Endothelial cell of umbilical vein (primary cell): ENCODE measurements at places on chromosomes 6 and 20.

- no peak overlapping the region for H3K27ac ChIP-seq
- DNase-seq, result no peak
- no peaks in the 10 kb centered on the region for H3K36me3 ChIP-seq
- no peaks in the 10 kb centered on the region for H3K4me1 ChIP-seq
- no peak overlapping the region for H3K4me3 ChIP-seq
Measured at GRCh38 chr6:47919875-47920274, 138.0 kb downstream of the OPN5 start.

- H3K27me3 ChIP-seq, result no peaks in the 10 kb centered on the region
- peaks cover 29% of the 10 kb centered on the region for H3K4me1 ChIP-seq
- H3K4me3 ChIP-seq, result no peak overlapping the region
- no peak overlapping the region for H3K27ac ChIP-seq
Measured at GRCh38 chr6:158646023-158646910, 1.7 kb upstream of the DYNLT1 start.

DNA sequence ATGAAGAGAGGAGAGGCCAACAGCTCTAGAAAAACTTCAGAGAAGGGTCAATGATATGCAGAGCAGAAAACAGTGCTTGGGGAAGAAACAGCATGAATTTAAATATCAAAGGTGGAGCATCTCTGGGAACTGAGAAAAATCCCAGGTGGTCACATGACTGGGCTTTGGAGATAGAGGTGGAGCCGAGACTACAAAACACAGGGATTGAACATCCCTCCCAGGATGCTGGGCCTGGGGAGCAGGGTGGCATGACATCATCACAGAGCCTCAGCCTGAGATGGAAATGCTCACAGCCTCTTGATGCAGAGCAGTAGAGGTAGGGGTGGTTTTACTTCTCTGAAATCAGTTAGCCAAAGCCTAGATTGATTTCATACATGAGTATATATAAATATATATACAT lies 529.5 kb downstream of the PRKN start:
- no peaks in the 10 kb centered on the region for H3K36me3 ChIP-seq
- H3K27ac ChIP-seq, result no peak overlapping the region
- no peak overlapping the region for H3K4me3 ChIP-seq
- H3K4me1 ChIP-seq, result no peaks in the 10 kb centered on the region
- no peaks in the 10 kb centered on the region for H3K27me3 ChIP-seq
- DNase-seq, result no peak

- no peaks in the 10 kb centered on the region for H3K4me1 ChIP-seq
- no peaks in the 10 kb centered on the region for H3K27me3 ChIP-seq
- H3K36me3 ChIP-seq, result no peaks in the 10 kb centered on the region
- peak; percentile 30 for DNase-seq
- H3K27ac ChIP-seq, result no peak overlapping the region
- no peak overlapping the region for H3K4me3 ChIP-seq
Measured at GRCh38 chr6:113732384-113732966, 124.7 kb upstream of the MARCKS start.

DNA sequence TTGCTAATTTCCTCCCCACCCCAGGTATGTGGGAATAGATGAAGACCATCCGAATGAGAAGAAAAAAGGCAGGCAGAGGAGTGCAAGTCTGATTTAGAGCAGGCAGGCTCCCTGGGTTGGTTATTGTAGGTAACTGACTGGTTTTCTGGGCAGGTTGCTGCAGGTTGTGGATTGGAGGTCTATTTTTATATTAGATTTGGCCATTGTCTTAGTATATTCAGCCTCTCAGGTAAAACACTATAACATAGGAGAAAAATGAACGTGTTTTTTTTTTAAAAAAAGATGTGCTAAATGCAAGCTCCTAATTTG lies 492 bp upstream of the TBC1D7 start:
- H3K36me3 ChIP-seq, result no peaks in the 10 kb centered on the region
- peak overlapping the region; percentile 36 for H3K27ac ChIP-seq
- H3K4me1 ChIP-seq, result peaks cover 16% of the 10 kb centered on the region
- no peaks in the 10 kb centered on the region for H3K27me3 ChIP-seq

DNA sequence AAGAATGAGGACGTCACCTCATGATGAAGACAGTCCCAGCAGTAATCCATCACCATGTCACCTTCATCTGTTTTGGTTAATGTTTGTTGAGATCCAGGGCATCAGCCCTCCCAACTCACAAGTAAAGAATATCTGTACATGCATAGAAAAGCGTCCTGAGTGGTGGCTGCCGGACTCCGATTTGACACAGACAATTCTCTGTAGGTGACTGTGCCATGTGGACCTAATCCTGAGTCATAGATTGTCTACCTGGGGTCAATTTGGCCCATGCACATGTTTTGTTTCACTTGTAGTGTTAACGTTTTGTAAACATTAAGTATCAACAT lies 168.4 kb upstream of the UST start:
- no peak for DNase-seq
- no peaks in the 10 kb centered on the region for H3K36me3 ChIP-seq
- no peaks in the 10 kb centered on the region for H3K4me1 ChIP-seq
- H3K4me3 ChIP-seq, result no peak overlapping the region
- H3K27me3 ChIP-seq, result no peaks in the 10 kb centered on the region

DNA sequence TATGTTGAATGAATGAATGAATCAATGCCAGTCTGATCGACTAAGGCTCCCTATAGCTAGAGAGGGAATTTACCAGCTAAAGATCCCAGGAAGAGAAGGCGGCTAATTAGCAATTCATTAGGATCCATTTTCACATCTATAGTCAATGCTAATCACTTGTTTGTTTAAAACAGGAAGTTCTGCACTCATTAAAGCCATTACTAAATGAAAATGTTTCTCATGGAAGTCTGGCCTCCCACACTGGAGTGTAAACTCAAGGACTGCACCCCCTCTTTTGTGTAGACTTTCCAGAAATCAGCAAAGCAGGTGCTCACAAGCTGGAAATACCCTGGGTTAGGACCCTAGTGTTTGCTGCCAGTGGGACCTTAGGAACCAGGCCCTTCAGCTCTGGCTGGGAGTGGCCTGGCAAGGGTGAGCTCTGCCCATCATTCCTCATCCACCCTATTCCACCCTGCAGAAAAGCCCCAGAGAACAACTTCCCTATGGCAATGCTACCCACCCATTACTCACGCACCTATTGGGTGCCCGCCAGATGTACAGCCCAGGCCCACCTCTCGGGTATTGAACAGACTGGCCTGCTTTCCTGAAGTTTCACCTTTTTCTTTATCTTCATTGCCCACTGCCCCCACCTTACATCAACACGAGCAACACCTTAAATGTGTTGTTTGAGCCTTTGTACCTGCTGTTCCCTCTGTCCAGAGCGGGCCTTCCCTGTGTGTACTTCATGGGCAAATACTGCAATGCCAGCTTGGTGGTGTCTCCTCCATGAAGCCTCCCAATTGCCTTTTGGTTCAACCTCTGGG lies 60.8 kb downstream of the TTI1 start:
- H3K4me1 ChIP-seq, result no peaks in the 10 kb centered on the region
- H3K4me3 ChIP-seq, result no peak overlapping the region
- DNase-seq, result no peak
- H3K27ac ChIP-seq, result no peak overlapping the region

- no peaks in the 10 kb centered on the region for H3K36me3 ChIP-seq
- peak overlapping the region; percentile 35 for H3K27ac ChIP-seq
- no peaks in the 10 kb centered on the region for H3K27me3 ChIP-seq
- H3K4me3 ChIP-seq, result no peak overlapping the region
- peak; percentile 49 for DNase-seq
- peaks cover 5% of the 10 kb centered on the region for H3K4me1 ChIP-seq
Measured at GRCh38 chr6:125639466-125640020, 109.9 kb upstream of the HEY2 start.
